Choroid plexus epithelial cell (primary cell): ENCODE measurements at places on chromosomes 2 and 18.
A peak's percentile ranks its signal among the peaks of the same experiment; 100 is the strongest.

DNA sequence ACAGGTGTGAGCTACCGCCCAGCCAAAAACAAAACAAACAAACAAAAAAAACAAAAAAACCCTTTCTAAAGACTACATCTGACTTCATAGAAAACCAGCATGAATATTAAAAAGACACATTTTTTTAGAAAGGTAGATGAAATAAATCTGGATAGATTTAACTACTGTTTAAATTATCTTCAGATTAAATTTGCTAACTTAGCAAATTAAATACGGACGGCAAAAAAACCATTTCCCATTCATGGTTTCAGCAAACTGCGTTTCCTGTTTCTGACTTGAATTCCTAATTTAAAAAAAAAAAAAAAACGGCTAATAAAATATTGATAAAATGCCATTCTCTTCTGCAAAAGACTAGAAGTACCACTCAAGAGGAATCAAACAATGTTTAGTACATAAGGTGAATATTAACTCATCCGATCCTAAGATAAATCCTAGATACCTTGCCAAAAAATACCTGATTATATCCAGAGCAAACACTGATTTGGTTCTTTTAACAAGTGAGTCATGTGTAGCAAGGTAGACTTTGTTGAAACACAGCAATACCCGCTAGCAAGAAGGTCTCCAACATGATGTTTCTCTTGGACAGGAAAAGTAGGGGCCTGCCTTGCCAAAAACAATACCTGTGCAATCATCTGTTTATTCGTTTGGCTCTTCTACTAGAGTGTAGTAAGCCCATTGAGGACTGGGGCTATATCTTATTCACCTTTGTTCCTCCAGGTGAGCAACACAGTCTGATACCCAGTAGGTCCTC lies 96.2 kb downstream of the BARD1 start:
- no peak for DNase-seq

DNA sequence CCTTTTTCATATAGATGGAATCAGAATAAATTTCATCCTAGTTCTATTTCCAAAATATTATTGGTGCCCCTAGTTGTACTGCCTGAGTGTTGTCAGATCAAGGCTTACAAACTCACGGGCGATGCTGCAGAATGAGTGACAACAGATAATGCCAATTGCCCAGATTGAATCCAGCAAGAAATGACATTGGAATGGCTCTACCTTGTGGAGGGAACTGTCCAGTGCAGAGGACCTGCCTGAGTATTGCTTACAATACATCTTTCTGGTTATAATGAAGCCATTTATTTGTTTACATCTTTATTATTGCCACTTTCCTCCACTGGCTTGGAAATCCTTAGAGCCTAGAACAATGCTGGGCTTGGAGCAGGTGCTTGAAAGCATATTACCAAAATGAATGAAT lies 7.8 kb upstream of the IL1R2 start:
- DNase-seq, result peak; percentile 61

GRCh38 chr2:100948942-100949811 lies 52.9 kb upstream of the RPL31 start:
- DNase-seq, result no peak

DNA sequence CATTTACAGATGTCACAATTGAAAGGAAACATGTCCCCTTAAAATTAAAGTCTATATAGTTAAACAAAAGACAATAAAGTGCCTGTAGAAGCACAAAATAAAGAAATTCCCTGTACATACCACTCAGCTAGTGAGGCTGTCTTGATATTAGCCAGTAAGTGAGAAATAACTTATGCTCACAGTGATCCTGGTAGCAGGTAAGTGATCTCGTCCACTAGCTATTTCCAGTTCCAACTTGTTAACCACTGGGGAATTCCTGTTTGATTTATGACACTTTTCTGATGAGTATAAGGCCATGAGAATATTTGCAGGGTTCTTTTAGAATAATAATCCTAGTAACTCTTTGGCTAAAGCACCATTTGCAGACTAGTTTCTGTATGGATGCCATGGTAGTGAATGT lies 127.9 kb upstream of the PGAP1 start:
- no peak for DNase-seq

DNA sequence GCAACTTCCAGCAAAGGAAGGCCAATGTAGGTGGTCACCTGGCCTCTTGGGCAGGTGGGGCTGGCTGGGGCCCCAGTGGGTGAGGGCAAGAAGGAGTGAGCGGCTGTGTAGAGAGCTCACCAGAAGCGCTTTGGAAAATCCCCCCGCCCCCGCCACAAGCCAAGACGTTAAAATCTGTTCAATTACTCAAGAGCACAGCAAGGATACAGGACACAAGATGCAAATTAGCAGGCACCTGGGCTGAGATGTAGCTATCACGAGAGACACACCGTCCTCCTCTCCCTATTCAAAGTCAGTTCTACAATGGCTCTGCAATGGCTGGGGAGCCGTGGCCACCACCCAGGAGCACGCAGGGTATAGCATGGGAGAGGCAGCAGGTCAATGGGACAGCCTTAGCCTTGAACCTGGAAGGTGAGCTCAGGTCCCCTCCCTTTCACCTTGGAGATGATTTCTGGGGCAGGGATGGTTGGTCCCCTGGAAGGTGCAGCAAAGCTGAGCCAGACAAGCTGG lies 38.5 kb upstream of the GPR17 start:
- DNase-seq, result no peak

DNA sequence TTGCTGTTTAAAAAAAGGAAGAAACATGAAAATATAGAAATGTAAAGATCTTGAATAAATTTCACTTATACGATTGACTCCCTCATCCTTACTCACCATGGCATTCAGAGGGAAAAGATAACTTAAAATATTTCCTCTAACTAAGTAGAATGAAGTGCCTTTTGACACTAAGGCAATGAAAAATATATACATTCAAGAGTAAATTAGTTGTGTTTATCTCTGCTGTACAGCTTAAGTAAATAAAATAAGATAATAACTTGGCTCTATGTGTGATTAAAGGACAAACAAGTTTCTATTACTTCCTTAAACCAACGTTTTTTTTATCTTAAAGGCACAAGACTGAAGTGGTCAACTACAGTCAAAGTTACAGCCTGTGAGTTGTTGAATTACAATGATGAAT lies 142.3 kb upstream of the LRRTM4 start:
- no peak for DNase-seq

GRCh38 chr18:63180971-63181376 lies 138.6 kb downstream of the BCL2 start:
- no peak for DNase-seq

DNA sequence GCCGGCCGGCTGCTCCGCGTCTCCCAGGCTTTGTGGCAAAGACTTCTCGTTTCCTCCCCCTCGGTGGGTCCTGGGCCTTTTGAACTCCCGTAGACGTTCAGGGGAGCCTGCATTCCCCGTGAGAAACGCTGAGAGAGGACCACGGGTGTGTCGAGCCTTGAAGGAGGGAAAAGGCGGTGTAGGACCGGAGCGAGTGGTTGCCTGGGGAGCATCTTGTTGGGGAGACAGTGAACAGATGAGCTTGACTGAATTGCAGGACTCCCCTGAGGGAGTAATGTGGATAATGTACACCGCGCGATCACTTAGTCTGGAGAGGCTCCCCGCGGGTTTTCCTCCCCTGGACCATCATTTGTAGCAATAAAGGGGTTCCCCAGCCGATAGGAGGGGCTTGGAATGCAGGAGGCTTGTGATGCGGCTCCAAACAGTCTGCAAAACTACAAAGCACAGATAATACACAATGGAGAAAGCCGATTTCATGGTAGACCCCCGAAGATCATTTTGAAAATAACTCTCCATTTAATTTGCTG lies 769 bp downstream of the ALMS1 start:
- DNase-seq, result no peak

GRCh38 chr2:198098918-198099317 lies 294.5 kb downstream of the PLCL1 start:
- DNase-seq, result no peak

DNA sequence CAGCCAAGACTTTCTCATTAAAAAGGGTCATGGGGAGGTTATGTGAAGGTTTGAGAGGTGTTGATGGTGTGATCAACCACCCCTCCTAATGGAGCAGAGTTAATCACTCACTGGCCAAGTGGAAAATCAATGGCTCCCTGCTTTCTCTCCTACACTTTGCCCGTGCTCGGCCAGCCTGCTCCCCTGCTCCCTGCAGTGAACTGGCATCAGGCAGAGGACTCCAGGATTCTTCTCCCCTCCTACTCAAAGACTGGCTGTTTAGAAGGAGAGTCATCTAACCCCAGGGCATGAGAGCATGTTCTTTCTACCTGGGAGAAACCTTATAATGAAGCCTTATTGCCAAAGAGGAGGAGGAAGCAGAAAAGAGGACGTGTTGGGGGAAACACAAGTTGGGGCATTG lies 74.9 kb downstream of the SGPP2 start:
- DNase-seq, result no peak

- no peak for DNase-seq
These were observed 20.6 kb upstream of the SLC38A11 start for GRCh38 chr2:164975891-164976290.

- peak; percentile 93 for DNase-seq
These were observed 99.8 kb downstream of the SEPTIN10 start for GRCh38 chr2:109513749-109514588.

- no peak for DNase-seq
These were observed 274.6 kb upstream of the CYRIA start for GRCh38 chr2:16940214-16940613.

DNA sequence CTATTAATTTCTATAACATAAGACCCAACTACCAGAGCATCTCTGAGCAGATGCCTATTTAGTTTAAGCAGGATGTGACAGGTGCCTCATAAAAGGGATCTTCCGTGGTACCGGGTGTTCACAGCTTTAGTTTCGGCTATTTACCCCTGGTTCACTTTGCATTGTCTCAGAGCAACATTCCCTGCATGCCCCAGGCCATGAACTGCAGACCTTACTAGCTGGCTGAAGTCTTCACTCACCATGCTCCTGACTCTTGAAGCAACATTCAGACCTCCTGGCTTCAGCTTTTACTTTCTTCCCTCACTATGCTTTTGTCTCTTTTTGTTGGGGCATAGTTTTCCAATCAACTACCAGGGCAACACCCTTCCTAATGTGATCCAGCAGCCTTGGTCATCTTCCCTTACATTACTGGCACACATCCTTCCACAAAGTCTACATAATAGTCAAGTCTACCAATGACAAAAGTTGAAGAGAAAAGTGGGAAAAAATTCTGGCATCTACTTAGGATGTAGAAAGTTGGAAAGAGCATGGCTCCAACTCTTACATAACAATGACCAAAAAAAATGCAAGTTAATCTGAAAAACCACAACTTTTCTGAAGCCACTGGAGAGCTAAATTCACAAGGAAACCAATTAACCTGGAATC lies 99.2 kb downstream of the SESTD1 start:
- DNase-seq, result no peak

GRCh38 chr18:25164848-25165811 lies 186.8 kb downstream of the ZNF521 start:
- peak; percentile 61 for DNase-seq

- no peak for DNase-seq
These were observed 226.6 kb downstream of the BABAM2 start for GRCh38 chr2:28117104-28117596.

GRCh38 chr2:100339823-100340222 lies 17.5 kb upstream of the LONRF2 start:
- no peak for DNase-seq

GRCh38 chr2:69837533-69837932 lies 8.1 kb downstream of the GMCL1 start:
- DNase-seq, result no peak
